Osteoblast (primary cell): ENCODE measurements at places on chromosomes 3 and 15. TPM values are rescaled to one million over a fixed set of nuclear protein-coding genes. Genes with fewer than 3 reads are reported as not detected.

DNA sequence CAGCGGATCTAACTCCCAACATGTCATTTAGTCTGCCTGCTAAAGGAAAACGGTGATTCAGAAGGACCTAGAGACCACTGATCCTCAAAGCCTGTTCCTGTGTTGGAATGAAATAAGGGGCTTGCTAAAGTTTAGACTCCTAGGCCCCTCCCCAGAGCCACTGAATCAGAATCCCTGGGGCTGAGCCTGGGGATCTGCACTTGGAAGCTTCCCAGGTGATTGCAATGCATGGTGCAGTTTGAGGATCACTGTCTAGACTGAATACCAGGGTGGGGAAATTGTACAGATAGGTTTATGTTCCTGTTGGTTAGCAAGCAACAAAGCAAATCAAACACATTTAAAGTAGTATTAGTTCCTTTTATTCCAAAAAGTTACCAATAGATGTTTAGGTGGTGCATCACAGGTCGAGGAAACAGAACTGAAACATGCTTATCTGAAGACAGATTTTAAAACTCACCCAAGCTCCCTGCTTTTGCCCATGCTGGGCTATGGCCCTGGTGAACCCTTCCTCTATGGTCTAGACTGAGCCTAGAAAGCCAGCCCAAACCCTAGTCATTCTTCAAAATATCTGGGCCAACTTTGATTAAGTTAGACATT is 29.6 kb upstream of the SPTBN5 start:
- H3K36me3 ChIP-seq, result peaks cover 17% of the 10 kb centered on the region
- no peak for DNase-seq
- H3K4me3 ChIP-seq, result no peak overlapping the region
- H3K27ac ChIP-seq, result no peak overlapping the region
- H3K27me3 ChIP-seq, result no peaks in the 10 kb centered on the region
- peaks cover 30% of the 10 kb centered on the region for H3K4me1 ChIP-seq

DNA sequence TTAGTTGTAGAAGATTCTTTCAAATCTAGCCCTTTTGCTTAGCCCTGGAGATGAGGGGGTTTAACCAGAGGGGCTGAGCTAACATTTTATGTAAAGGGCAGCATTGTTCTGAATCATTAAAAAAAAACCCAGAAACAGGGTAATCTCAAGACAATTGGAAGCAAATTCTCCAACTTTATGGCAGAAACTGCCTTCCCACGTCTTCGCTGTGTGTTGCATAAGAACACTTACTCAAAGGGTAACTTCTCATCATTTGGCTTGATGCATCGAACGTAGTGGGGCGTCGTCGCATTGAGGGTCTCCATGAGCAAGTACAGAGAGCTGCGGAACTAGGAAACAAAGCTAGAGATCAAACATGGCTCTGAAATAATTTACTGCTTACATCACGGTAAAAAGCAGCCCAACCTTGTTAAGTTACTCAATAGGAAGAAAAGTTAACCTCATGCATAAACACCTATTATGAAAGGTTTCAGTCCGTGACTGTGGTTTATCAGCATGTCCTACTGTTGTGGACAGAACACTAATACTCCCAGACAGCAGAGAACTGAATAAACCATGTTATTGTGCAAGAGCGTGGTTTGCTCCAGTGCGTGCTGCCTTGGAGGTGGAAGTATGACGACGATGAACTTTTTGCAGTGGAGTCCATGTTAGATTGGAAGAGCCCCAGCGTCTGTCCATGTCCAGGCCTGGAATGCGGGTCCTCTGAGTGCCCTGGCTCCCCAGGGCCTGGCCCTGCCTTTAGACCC is 48.7 kb downstream of the MYO5C start:
- no peaks in the 10 kb centered on the region for H3K36me3 ChIP-seq
- no peak overlapping the region for H3K4me3 ChIP-seq
- peaks cover 13% of the 10 kb centered on the region for H3K4me1 ChIP-seq

DNA sequence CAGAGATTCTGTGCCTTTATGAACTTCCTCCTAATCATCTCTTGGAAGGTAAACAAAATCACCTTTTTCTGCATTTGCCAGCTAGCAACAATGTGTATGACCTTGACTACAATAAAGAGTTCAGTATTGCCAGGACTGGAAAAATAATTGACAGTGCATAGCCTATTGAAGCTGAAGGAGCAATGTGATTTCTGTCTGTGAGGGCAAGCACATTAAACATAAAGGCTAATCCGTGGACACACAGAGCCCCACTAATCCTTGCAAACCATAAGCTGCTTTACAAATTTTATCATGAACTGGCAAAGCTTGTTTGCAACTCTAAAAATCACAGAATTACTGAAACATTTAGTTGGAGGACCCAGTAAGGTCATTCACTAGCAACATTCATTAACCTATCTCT is 563.8 kb downstream of the PYDC2 start:
- no peaks in the 10 kb centered on the region for H3K4me1 ChIP-seq
- DNase-seq, result no peak
- H3K36me3 ChIP-seq, result no peaks in the 10 kb centered on the region
- no peak overlapping the region for H3K4me3 ChIP-seq

Gene GALNT15
- 6.5 and 7.1 TPM in 2 replicates for total RNA-seq

Gene NBEAL2
- 2.1 and 4.3 TPM in 2 replicates for total RNA-seq

Gene CYP1A2
- not detected in 2 replicates for total RNA-seq
